ENCODE measurements at places on chromosomes 4 and X. TPM values are rescaled to one million over a fixed set of nuclear protein-coding genes. Genes with fewer than 3 reads are reported as not detected.

The NPY5R gene
- total RNA-seq: not detected

The IGFBP7 gene
- total RNA-seq: 636 TPM

The CCDC110 gene
- total RNA-seq: 2.8 TPM

The HMGN5 gene
- 1.4 TPM for total RNA-seq

The ARHGAP6 gene
- total RNA-seq: 0.46 TPM

The TAF7L gene
- under 0.01 TPM for total RNA-seq

The ZFP92 gene
- total RNA-seq: under 0.01 TPM

The BEND2 gene
- total RNA-seq: not detected

The NR0B1 gene
- total RNA-seq: 2.2 TPM

The GDPD2 gene
- total RNA-seq: not detected

The SPANXN3 gene
- not detected for total RNA-seq

The TCEAL7 gene
- 11.7 TPM for total RNA-seq

The SPON2 gene
- 42.0 TPM for total RNA-seq

The PRR32 gene
- total RNA-seq: not detected

The MAOA gene
- total RNA-seq: 7.0 TPM

The RBM47 gene
- total RNA-seq: 16.3 TPM

The NBDY gene
- 7.6 TPM for total RNA-seq

The MAD2L1 gene
- total RNA-seq: 21.1 TPM

The ARHGEF38 gene
- total RNA-seq: not detected

The UNC5C gene
- 0.69 TPM for total RNA-seq

The C1QTNF7 gene
- total RNA-seq: not detected

The DIAPH2 gene
- total RNA-seq: 22.3 TPM

Data from melanocyte of skin (primary cell).